ENCODE measurements at places on chromosomes 12 and 14. TPM values are rescaled to one million over a fixed set of nuclear protein-coding genes. Genes with fewer than 3 reads are reported as not detected.

DNA sequence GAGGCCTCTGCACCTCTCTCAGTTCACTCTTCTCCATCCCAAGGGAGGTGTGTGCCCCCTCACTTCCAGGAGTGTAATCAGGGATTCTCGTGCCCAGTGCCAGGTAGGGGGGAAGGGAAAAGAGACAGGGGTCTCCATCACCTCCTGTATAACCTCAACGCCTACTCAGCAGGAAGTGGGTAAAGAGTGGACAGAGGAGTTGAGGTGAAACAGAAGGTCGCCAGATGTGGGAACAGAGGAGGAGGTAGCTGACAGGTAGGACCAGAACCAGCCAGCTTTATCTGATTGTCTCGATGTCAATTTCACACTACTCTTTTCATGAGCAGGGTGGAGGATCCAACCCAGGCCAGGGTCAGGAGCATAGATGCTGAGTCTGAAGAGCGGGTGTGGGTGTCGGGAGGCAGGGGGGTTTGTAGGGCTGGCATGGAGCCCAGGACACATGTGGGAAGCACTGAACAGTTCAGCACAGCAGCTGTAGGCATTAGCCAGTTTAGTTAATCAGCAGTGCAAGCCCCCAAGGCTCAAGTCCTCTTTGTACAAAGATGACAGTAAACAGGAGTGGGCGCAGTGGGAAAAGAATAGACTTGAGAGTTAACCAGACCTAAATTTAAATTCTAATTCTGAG lies 213.5 kb downstream of the PELI2 start:
- DNase-seq = no peak

GRCh38 chr14:56796259-56796658 lies 14.0 kb downstream of the OTX2 start:
- DNase-seq = no peak

DNA sequence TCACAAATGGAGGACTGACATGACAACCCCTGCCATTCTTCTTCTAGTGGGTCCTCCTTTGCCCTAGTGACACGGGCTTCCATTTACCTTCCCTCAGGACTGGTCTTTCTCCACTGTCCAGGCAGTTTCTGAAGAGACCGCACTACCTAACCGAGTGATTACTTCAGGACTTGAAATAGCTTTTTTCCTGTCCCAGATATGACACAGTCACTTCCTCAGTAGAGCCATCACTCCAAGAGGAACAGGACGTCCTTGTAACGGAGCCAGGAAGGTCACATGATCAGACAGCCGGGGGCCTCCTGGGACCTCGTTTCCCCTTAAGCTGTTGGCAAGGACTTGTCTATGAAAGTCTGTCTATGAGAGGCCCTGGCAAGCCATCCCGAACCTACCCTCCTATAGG lies 62.3 kb downstream of the FOS start:
- DNase-seq = no peak

PPFIA2 gene
- 0.50 TPM for total RNA-seq

DNA sequence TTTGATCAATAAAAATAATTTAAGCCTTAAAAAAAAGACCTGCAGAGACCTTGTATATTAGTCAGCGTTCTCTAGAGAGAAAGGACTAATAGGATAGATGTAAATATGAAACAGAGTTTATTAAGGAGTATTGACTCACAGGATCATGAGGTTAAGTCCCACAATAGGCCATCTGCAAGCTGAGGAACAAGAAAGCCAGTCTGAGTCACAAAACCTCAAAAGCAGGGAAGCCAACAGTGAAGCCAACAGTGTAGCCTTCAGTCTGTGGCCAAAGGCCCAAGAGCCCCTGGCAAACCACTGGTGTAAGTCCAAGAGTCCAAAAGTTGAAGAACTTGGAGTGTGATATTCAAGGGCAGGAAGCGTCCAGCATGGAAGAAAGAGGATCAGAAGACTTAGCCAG lies 66.3 kb downstream of the TBX5 start:
- DNase-seq = no peak

- DNase-seq = no peak
Observed at GRCh38 chr12:67504026-67504425, 144.5 kb upstream of the DYRK2 start.

- no peak for DNase-seq
Observed at GRCh38 chr12:70695361-70696023, 58.3 kb upstream of the PTPRB start.

- DNase-seq = no peak
Observed at GRCh38 chr12:55845361-55845760, 2.6 kb upstream of the MMP19 start.

PLXNC1 gene
- total RNA-seq = 5.7 TPM

- no peak for DNase-seq
Observed at GRCh38 chr12:102197789-102198188, at the start of gene PMCH. PMCH (minus strand) TSS chr12:102197833; CDS start chr12:102197770, 63 bp downstream.

DNA sequence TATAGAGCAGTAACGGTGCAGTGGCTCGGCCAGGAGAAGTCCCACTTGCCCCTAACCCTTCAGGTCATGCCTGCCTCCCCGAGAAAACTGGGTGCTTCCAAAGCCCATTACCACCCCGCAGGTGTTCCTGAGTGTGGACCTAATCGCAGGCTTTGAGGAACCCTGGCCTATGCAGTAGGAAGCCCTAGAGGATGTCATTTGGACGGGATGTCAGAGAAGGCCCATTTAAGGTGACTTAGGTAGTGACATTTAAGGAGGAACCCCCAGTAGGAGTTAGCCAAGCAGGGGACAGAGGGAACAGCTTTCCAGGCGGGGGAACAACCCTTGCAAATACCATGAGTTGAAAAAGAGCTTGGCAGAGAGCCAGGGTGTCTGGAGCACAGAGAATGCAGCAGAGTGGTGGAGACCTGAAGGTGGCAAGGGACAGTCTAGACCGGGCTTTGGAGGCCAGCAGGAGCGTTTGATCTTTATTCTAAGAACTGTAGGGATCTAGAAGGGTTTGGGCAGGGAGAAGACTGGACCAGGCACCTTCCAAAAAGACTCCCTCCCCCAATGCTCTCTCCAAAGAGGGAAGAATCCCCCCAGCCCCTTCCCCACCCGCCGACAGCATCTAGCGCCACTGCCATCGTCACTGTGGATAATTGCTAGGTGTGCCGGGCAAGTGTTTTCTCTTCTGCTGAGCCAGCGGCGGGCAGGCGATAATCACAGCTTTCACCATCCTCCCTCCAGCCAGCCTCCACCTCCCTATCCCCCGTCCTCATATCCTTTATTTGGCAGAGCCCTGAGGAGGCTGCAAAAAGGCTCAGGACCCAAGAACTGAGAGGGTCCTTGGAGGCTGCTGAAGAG lies 33.3 kb upstream of the BEGAIN start:
- no peak for DNase-seq

DNA sequence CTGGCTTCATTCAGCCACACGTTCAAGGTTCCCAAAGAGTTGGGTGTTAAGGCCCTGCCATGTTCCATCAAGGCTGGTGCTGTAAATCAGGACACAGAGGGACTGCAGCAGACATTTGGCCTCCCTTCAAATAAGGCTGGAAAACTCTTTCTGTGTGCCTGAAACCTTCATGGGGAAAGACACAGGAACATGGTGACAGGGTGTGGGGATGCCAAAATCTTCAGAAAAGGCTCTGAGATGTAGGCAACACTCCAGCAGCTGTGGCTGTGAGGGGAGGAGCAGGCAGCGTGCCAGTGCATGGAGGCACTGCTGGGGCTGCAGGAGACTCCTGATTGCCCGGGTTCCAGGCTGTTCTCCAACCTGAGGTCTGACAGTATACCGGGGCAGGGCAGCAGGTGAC lies 15.0 kb downstream of the POMT2 start:
- no peak for DNase-seq

DNA sequence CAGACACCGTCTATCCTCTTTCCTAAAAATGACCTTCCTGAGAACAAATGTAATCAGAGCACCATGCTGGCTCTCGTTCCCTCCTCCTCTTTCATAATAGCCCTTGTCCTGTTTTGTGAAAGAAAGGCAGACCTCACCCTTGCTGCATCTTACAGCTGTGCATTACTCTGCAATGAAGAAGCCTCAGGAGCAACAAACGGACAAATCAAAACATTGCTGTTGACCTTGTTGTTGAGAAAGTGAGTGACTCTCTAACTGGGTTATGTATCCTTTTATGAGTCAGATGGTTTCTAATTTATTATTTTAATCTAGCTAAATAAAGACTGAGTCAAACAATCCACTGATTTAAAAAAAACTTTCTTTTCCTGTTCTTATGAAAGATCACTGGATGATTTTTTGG lies 180.9 kb downstream of the RPS29 start:
- DNase-seq = no peak

SLC39A5 gene
- total RNA-seq = 157 TPM

- DNase-seq = no peak
Observed at GRCh38 chr12:80316222-80316621, 127.8 kb upstream of the PTPRQ start.

RDH12 gene
- total RNA-seq = 1.1 TPM

- no peak for DNase-seq
Observed at GRCh38 chr14:26841920-26842741, 244.3 kb upstream of the NOVA1 start.

GRCh38 chr14:54975856-54976255 lies 51.0 kb downstream of the WDHD1 start:
- no peak for DNase-seq

Data from liver (tissue), 10 donors.